ENCODE measurements at places on chromosomes 7 and 10.

GRCh38 chr7:56033671-56034432 is 17.4 kb downstream of the PSPH start:
- DNase-seq, result no peak

- no peak for DNase-seq
Observed at GRCh38 chr10:28355376-28355775, 52.5 kb upstream of the MPP7 start.

GRCh38 chr10:21519941-21520436 is 5.5 kb downstream of the SKIDA1 start:
- DNase-seq, result no peak

DNA sequence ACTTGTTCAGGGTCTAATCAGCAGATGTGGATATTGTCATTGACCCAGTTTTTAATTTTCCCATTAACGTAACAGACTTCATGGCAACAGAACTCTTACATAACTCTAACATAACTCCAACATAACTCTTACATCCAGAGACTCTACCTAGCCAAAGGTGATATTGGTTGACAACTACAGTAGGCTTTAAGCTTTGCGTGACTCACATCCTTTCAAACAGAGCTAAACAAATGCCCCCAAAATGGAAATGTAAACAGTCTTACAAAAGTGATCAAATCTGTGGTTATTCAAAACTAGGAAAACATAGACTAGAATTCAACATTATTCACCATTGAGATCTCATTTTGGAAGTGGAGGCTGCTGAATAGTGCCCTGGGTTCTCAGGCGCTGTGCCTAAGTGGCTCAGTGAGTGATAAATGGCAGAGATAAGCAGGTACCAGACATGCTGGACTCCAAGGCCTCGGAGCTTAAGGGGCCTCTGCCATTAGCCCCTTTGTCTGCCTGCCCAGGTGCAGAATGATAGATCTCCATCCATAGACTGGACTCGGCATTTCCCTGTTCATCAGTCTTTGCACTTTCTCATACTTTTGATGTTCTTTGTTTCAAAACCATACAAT is 34.3 kb upstream of the BTBD16 start:
- DNase-seq, result no peak

DNA sequence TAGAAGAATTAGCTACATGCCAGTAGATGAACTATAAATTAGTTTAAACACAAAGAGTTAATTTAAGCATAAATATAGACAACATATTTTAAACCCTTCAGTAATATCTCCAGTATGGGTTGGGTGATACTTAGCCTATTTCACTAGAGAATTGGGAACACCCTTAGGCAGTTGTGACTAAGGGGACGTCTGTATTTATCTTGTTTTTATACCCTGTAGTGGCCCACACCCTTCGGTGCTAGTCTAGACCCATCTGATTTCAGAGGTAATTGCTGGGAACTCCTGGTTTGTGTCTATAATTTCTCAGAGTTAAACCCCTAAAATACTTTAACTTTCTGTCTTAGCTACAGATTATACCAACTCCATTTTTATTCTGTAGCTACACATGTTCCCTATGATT is 11.5 kb upstream of the STEAP4 start:
- DNase-seq, result no peak

GRCh38 chr7:127913686-127914085 is 117.6 kb downstream of the LRRC4 start:
- no peak for DNase-seq

- no peak for DNase-seq
Observed at GRCh38 chr7:139597028-139597427, 73.5 kb downstream of the CLEC2L start.

DNA sequence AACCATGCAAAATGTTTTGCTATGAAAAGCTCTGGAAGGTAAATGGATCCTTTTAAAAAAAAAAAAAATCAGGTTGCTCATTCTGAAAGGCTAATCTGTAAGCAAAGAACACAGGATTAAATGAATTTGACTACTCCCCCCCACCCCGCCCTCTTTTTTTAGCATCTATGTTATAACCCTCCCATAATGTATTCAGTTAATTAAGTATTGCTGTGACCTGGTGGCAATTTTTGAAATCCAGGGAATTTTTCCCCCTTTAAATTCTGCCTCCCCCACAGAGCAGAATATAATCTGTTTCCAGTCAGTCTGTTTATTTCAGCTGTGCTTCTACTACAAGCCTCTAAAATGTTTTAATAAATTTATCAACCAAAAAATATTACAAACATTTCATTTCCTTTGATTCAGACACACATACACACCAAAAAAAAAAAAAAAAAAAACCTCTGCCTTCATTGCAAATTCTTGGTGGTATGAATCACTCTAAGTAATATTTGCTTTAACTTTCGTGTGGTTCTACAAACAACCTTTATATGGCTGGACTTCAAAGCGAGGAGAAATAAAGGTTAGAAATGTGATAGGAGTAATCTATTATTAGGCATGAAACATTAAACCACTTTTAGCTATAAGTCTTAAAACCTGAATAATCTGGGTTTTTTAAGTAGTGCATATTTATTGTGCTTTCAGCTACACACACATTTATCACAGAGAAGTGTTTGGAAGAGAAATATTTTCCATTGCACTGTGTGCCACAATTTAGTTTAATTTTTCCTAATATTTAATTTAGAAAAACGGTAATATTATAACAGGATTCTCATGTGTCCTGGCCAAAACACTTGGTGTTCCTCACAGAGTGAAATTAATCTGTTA is 64.4 kb upstream of the ARID5B start:
- peak; percentile 40 for DNase-seq

DNA sequence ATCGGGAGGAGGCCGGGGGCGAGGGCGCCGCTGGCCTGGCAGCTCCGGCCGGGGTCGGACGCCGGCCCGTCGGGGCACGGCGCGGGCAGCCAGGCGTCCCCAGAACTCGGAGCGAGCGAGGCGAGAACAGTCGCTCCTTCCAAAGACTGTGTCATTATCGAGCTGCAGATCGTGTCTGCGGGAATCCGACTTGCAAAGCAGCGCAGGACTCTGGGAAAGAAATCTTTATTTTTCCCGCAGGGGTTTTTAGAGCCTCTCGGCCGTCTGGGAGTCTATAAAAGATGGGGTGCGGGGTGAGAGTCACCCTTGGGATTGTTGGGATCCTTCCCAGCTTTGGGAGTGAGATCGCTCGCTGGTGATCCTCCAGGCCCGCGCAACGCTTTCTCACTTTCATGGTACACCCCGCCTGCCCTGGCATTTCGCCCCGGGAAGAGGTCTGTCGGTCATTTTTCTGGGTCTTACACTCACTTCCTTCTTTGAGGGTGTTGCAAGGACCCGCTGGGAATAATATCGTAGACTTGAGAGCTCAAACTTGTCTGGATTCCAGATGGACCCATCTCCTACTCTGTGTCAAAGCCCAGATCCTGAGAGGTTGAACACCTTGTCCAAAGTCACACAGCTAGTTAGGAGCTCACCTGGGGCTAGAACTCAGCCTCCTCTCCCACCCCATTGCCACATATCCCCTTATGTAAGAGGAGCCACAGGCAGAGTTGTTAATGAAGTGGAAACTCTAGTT is 1.0 kb downstream of the UBTD1 start:
- no peak for DNase-seq

DNA sequence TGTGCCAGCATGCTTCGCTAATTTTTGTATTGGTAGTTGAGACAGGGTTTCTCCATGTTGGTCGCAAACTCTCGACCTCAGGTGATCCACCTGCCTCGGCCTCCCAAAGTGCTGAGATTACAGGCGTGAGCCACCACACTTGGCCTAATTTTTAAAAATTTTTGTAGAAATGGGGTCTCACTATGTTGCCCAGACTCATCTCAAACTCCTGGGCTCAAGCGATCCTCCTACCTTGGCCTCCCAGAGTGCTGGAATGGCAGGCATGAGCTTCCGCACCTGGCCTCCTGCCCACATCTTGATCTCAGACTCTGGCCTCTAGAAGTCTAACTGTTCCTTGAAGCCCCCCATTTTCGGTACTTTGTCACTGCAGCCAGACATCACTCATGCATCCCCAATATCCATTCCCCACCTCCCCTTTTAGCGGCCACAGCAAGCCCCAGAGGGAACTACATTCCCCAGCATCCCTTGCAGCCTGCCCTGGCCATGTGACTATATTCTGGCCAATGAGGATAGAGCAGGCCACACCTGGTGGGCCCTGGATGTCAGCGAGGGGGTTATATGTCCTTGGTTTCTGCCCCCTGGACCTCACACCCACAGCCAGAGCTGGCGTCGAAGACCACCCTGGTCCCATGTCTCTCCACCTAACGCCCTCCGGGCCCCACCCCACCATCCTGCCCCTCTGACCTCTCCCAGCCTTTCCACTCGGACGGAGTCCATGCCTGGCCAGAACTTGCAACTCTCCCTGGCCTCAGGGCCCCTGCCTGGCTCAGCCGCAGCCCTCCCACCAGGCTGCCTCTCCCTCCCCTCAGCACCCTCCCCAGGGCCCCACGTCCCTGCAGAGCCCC is 33.8 kb downstream of the MICALL2 start:
- DNase-seq, result no peak

- DNase-seq, result no peak
Observed at GRCh38 chr7:83930262-83930661, 264.3 kb downstream of the SEMA3A start.

- no peak for DNase-seq
Observed at GRCh38 chr7:125563964-125564529, 634.4 kb upstream of the POT1 start.

DNA sequence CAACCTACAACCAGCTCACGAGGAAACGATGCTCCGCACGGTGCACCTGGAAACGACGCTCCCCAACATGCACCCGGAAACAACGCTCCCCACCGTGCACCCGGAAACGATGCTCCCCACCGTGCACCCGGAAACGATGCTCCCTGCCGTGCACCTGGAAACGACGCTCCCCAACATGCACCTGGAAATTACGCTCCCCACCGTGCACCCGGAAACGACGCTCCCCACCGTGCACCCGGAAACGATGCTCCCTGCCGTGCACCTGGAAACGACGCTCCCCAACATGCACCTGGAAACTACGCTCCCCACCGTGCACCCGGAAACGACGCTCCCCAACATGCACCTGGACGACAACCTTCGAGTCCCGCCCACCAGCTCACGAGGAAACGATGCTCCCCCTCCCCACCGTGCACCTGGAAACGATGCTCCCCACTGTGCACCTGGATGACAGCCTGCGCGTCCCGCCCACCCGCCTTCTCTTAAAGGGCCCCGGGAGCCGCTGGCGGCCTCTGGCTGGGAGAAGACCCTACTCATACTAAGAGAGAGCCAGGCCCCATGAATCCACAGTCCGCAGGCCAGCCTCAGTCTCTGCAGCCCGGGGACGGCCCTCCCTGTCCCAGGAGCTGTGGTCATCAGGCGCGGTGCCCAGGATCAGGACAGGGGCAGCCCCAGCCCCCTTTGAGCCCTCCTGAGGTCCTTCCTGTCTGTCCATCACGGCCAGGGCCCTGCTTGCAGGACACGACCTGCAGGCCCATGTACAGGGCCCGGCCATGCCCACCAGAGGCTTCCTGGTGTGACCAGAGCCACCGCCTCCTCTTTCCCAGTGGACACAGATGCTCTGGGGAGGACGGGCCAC is 98.3 kb downstream of the PDGFA start:
- DNase-seq, result no peak

- no peak for DNase-seq
Observed at GRCh38 chr10:104498347-104499081, 142.6 kb upstream of the SORCS3 start.

GRCh38 chr10:98170249-98171117 is 36.0 kb downstream of the R3HCC1L start:
- no peak for DNase-seq

DNA sequence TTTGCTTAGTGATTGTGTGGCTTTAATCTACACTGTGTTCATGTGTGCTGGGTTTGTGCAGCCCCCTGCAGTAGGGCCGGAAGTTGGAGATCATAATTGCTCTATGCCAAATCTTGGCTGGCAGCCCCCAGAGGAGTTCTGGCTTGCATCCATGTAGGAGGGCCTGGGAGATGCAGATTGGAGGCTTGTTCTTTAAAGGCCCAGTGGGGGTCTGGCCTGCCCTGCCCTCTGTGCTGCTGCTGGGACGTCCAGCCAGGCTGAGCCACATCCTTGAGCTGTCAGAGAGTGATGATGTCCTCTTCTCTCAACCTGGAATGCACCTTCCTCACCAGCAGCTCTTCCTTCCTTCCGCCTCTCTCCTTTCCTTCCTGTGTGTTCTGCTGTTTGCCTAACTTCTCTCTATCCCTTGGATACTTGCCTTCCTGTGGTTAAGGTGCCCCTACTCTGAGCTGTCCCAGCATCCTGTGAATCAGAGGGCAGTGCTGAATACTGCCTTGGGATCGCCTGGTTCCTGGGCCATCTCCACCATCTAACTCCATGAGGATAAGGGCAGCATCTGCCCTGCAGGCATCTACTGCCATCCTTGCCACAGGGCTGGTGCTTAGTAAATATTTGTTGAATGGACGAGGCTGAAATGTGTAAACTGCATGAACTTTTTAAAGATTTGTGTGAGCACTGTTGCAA is 30.2 kb downstream of the DOCK1 start:
- no peak for DNase-seq

GRCh38 chr7:44466300-44467216 is 23.9 kb downstream of the NUDCD3 start:
- DNase-seq, result no peak

DNA sequence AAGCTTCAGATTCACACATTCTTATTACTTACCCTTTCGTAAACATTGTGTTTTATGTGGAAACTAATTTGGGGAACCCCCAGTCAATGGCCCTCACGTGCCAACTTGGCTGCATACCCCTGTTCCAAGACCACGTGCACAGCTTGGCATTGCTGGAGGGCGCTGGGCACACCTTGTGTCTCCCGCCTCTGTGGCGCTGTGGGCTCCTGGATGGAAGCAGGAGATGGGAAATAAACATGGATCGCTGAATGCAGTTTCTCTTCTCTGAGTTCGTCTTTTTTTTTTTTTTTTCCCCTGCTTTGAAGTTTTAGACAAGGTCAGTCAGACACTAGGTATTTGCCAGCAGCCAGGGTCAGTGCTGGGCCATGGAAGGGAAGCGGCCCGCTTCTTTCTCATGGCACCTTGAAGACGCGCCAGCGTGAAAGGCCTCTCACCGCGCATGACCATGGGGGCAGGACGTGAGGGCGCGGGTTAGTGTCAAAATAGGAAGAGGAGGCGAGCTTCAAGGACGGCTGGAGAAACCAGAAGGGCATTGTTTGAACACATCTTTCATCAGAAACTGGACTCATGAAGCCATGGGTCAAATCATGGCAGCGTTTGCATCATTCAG is 27.3 kb downstream of the BNIP3 start:
- DNase-seq, result no peak

DNA sequence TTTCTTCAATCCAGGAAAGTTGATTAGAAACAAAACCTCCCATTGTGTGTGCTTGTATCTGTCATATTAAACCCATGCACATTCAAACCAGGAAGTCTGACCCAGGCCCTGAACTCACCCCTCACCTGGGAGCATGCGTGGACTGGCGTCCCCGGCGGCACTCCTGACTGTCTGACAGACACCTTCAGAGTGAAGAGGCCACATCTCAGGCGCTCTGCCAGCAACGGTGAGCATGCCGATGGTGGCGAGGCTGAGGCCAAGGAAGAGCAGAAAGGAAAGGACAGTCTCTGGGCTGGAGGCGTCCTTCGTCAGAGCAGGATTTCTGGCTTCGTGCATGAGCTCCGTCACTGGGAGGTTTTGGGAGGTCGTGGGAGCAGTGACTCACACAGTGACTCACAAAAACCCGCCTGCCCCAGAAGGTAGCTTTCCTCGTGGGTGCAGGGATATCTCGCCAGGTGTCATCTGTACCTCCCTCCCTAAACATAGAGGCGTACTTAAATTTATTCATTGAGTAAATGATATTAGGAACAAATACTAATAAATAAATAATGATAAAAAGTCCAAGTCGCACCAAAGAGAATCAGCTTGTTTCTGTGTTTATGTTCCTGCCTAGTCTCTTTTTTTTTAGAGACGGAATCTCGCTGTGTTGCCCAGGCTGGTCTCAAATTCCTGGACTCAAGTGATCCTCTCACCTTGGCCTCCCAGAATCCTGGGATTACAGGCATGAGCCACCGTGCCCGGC is 13.5 kb downstream of the IQCE start:
- DNase-seq, result no peak

Measured in AG09319 (cell line).